ENCODE measurements at places on chromosomes 3 and 15. TPM values are rescaled to one million over a fixed set of nuclear protein-coding genes. Genes with fewer than 3 reads are reported as not detected.

Gene XCR1
- polyA plus RNA-seq = 0.01 TPM

DNA sequence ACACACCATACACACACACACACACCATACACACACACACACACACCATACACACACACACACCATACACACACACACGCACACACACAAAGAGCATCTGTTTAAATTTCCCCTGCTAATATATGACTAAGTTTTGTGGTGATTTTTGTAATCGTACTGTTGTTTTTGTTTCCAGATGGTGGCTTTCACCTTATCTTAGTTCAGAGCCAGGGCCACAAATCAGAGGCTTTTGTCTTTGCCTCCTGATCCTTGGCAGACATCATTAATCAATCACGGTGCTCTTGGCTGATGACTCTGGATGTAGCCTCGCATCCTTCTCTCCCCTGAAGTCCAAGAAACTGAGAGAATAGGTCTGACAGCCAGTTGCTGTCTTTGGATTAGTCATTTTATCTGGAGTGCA is 52.1 kb downstream of the EDEM1 start:
- no peaks in the 10 kb centered on the region for H3K4me1 ChIP-seq
- no peak overlapping the region for H3K4me3 ChIP-seq
- no peak for DNase-seq
- no peaks in the 10 kb centered on the region for H3K27me3 ChIP-seq
- H3K36me3 ChIP-seq = no peaks in the 10 kb centered on the region
- no peak overlapping the region for H3K27ac ChIP-seq

Gene AGTR1
- 3.9 TPM for polyA plus RNA-seq

GRCh38 chr3:182450942-182451787 is 342.1 kb upstream of the ATP11B start:
- no peak for DNase-seq
- H3K36me3 ChIP-seq = no peaks in the 10 kb centered on the region
- H3K27ac ChIP-seq = no peak overlapping the region
- H3K4me3 ChIP-seq = no peak overlapping the region

- no peaks in the 10 kb centered on the region for H3K36me3 ChIP-seq
- DNase-seq = no peak
- H3K4me1 ChIP-seq = peaks cover 5% of the 10 kb centered on the region
- no peak overlapping the region for H3K27ac ChIP-seq
These were observed 28.2 kb upstream of the IL12A start for GRCh38 chr3:159960188-159961148.

- H3K4me3 ChIP-seq = no peak overlapping the region
- H3K27ac ChIP-seq = no peak overlapping the region
These were observed 44.9 kb downstream of the ST3GAL6 start for GRCh38 chr3:98808071-98808470.

Gene CTXND1
- 0.01 TPM for polyA plus RNA-seq

GRCh38 chr15:87155771-87156170 is 1076.1 kb downstream of the AGBL1 start:
- no peak overlapping the region for H3K4me3 ChIP-seq
- no peak for DNase-seq
- H3K27ac ChIP-seq = no peak overlapping the region
- no peaks in the 10 kb centered on the region for H3K36me3 ChIP-seq

GRCh38 chr3:171977441-171977840 is 61.9 kb upstream of the FNDC3B start:
- DNase-seq = no peak
- no peak overlapping the region for H3K27ac ChIP-seq
- H3K4me1 ChIP-seq = peaks cover 8% of the 10 kb centered on the region
- no peaks in the 10 kb centered on the region for H3K36me3 ChIP-seq
- no peaks in the 10 kb centered on the region for H3K27me3 ChIP-seq
- H3K4me3 ChIP-seq = no peak overlapping the region
